ENCODE measurements at places on chromosomes 16 and 17. TPM values are rescaled to one million over a fixed set of nuclear protein-coding genes. Genes with fewer than 3 reads are reported as not detected.

DNA sequence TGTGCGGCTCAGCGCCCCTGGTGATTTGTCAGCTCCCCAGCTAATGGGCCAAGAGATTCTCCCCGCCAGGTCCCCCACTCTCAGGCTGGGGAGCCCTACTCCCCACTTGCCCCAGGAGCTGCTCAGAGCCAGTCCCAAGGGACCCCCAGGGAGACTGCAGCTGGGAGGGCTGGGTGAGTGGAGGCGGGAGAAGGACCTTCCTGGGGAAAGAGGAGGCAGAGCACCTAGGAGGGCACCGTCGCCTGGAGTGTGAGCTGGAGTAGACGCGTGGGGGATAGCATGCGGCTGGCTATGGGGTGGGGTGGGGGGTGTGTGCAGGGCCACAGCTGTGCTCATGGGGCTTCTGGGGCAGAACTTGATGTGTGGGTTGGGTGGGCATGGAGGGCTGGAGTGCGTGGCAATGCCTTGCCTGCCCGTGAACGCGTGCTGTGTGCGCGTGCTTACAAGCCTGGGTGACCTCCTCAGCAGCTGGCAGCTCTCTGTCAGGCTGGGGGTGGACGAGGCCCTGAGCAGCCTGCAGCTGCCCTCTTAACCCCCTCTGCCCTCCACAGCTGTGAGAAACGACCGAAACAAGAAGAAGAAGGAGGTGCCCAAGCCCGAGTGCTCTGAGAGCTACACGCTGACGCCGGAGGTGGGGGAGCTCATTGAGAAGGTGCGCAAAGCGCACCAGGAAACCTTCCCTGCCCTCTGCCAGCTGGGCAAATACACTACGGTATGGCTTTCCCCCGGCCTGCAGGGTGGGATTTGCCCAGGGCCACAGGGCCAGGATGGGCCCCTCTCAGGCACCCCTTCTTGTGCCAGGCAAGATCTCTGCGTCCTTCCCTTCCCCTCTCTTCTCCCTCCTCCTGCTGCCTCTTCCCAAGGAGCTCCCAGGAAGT is 12.9 kb downstream of the GJD3 start:
- DNase-seq, result no peak

DNA sequence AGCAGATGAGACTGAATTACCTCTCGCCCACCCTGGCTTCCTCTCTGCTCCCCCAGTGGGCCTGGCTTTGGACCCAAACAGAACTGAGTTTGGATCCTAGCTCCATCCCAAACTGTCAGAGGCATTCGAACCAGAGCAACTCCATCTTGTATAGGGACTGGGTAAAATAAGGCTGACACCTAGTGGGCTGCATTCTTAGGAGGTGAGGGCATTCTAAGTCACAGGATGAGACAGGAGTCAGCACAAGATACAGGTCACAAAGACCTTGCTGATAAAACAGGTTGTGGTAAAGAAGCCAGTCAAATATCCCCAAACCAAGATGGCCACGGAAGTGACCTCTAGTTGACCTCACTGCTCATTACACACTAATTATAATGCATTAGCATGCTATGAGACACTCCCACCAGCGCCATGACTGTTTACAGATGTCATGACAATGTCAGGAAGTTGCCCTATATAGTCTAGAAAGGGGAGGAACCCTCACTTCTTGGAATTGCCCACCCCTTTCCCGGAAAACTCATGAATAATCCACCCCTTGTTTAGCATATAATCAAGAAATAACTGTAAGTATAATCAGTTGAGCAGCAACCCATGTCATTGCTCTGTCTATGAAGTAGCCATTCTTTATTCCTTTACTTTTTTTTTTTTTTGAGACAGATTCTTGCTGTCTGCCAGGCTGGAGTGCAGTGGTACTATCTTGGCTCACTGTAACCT is 44.4 kb downstream of the LYRM1 start:
- no peak for DNase-seq

GRCh38 chr17:47995241-47995935 is 24.5 kb downstream of the CDK5RAP3 start:
- no peak for DNase-seq

DNA sequence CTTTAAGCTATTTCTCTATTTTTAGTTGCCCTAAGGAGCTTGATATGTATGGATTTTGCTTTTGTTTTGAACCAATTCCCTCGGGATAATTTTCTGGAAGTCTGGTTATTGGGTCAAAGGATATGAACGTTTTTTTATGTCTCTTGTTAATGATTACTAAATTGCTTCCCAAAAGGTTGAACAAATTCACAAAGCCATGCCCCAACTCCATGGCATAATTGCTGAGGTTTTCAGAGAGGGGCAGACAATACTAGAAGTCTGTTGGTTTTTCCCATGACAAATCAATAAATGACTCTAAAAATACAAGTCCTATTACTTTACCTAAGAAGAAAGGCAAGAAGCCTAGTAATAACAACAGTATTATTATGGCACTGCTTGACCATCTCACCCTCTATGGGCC is 11.4 kb upstream of the AKAP1 start:
- DNase-seq, result no peak

GRCh38 chr17:82081966-82082365 is 16.1 kb downstream of the FASN start:
- no peak for DNase-seq

DNA sequence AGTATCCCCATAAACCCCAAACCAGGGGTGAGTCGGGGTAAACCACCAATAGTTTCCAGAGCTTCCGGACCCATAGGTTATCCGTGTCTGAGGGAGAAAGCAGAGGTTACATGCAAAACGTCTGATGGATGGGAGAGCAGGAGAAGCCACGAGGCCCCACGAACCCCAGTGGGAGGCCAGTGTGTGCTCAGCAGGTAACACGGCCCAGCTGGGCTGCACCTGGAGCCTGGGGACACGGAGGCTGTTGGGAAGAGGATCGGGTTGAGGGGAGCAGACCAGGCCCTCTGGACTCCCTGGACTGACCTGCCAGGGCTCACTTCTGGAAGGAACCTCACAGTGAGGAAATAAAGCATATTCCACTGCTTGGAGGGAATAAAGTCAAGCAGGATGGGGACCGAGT is 78.1 kb downstream of the SEC14L1 start:
- DNase-seq, result no peak

DNA sequence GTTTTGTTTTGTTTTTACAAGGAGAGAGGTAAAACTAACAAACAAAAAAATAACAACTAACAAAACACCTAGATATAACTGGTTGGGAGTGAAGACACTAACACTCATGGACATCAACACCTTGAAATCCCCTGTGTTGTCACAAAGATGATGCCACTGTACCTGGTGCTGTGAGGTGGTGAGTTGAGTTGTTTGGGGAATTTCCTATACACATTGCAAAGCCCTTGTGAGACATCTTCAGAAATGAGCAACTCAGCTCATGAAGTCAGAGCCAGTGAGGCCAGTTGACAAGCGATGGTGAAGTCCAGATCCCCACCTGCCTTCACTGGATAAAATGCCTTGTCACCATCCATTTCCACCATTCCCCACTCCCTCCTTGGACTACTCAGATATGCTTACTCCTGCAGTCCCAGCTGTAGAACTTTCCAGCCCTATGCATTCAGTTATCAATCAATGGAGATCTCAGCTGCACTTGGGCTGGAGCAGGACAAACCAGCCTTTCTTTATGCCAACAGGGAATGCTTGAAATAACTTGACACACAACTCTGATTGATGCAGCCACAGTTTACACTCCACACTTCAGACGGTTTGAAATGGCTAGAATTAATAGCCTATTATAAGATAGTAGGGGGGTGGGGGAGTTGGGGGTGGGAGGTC is 22.2 kb downstream of the ANKFN1 start:
- no peak for DNase-seq

DNA sequence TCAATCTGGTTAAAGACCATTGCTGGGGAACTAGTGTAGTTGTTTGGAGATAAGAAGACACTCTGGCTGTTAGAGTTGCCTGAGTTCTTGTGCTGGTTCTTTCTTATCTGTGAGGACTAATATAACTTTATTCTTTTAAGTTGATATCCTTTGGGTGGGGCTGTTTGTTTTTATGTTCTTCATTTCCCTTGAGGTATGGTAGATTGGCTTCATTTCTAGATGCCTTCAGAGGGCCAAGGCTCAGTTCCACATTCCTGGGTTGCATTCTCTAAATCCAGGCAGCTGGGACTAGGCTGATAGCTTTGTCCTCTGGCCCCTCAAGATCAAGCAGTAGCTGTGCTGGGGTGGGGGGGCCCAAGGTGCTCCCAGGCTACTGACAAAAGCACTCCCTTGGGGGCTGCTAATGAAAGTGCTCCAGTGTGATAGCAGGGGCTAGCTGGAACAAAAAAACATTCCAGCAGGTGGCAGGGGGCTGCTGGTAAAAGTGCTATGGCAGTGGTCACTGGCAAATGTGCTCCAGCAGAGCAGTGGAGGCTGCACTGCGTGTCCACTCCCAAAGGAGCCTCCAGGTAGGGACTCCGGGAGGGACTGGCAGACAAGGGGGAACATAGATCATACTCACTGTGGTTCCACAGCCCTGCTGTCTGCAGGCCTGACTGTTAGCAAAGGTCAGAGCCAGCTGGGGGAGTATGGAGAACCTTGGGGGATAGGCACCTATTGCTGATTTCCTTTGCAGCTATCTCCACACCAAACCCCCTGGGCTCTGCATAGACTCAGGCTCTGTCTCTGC is 45.9 kb upstream of the KCNJ16 start:
- no peak for DNase-seq

GRCh38 chr17:41015454-41015853 is 6.5 kb upstream of the KRTAP3-1 start:
- no peak for DNase-seq

- DNase-seq, result no peak
Measured at GRCh38 chr17:7558544-7559319, at the start of gene TNFSF13. TNFSF13 (plus strand) TSS chr17:7558750; CDS start chr17:7559040, 290 bp downstream.

DNA sequence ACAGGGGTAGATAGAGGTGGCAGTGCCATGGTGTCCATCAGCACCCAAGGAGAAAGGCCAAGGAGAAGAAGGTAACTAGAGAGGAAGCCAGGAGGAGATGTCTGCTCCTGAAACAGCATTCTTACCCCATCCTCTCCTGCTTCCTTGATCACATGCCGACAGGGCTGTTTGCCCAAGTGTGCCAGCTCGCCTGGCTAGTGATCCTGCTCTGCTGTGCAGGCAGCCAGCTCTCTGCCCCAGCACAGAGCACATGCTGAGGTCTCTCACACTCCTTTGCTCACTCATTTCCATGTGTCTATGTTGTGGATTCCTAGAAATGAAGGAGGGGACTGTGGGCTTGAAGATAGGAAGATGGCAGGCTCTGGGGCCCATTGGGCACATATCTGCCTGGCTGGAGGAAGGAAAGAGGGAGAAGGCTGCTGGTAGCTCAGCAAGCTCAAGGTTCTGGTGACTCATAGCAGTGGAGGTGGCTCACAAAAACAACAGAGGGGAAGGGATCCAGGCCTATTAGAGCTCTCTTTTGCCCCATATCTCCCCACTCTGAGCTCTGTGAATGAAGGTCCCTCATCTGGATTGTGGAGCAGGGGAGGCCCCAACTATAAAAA is 54.3 kb downstream of the NEUROD2 start:
- no peak for DNase-seq

GRCh38 chr17:50414808-50415207 is 11.2 kb upstream of the ACSF2 start:
- no peak for DNase-seq

- no peak for DNase-seq
Measured at GRCh38 chr16:26413780-26414179, 652.9 kb upstream of the C16orf82 start.

- no peak for DNase-seq
Measured at GRCh38 chr16:11079652-11080187, 135.4 kb downstream of the CLEC16A start.

DNA sequence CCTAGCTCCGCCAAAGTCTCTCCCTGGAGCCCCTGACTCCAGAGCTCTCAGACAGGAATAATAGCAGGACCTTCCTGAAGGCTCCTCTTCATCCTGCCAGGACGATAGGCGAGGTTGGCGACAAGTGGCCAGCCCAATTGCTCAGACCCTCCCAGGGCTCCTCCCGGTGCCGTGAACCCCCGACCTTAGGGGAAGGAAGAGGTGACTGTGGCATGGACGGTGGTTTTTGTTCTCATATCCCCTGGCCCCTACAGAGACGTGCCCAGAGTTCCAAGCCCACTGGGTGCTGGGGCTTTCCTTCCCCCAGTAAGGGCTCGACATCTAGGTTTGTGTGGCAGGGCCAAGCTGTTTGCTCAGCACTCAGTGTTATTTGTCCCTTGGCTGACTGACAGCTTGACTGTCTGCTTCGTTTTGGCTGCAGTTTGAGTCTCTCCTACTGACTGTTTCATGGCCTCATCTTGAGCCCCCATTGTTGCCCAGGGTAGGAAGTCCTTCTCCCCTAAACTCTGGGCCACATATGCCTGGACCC is 4.6 kb upstream of the ADCY7 start:
- no peak for DNase-seq

DNA sequence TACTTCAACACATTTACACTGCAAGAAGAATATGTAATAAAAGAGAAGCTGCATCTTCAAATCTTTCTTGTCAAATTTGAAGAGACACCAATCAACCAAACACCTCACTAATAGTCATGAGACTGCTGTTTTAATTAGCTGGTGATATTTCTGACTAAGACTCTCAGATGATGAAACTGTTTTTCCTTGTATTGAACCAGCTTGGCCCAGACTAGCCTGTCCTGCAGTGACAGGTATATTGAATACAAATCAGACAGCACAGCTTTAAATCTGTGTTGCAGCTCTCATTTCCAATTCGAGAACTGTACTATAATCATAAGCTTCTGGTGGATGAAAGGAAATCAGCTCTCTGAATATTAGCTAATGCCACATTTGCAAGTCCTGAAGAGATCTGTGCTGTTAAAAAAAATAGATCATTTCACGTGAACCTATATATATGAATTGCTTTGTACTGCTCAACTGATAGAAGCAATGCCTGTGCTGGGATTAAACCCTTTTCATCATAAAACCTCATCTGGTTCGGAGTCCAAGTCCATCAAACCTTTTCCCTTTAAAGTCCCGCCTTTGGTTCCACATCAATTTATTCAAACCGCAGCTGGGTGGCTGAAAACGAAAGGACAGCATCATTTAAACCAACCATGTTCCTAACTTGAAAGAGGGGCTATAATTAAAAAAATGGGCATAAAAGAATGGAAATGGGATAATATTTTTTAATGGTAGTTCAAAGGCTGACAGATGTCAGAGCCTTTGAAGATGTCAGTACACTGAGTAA is 306.2 kb downstream of the CEP112 start:
- no peak for DNase-seq

DNA sequence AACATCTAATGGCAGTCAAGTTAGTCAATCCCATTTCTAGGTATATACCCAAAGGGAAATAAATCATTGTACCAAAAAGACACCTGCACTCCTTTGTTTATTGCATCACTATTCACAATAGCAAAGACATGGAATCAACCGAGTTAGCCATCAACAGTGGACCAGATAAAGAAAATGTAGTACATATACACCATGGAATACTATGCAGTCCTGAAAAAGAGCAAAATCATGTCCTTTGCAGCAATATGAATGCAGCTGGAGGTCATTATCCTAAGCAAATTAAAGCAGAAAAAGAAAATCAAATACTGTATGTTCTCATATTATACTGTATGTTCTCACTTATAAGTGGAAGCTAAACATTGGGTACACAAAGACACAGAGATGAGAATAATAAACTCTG is 204.0 kb downstream of the KCNJ2 start:
- no peak for DNase-seq

Gene DDX5
- 591 TPM for polyA plus RNA-seq

Gene P2RX5
- not detected for polyA plus RNA-seq

Gene UTP18
- 22.2 TPM for polyA plus RNA-seq

Gene AOC2
- polyA plus RNA-seq, result 4.8 TPM

Gene KRT32
- not detected for polyA plus RNA-seq

Gene TNFSF12
- 3.2 TPM for polyA plus RNA-seq

Gene CHAD
- polyA plus RNA-seq, result 3.9 TPM

Gene TBC1D28
- not detected for polyA plus RNA-seq
